ENCODE measurements at places on chromosomes 3 and 15. TPM values are rescaled to one million over a fixed set of nuclear protein-coding genes. Genes with fewer than 3 reads are reported as not detected.

DNA sequence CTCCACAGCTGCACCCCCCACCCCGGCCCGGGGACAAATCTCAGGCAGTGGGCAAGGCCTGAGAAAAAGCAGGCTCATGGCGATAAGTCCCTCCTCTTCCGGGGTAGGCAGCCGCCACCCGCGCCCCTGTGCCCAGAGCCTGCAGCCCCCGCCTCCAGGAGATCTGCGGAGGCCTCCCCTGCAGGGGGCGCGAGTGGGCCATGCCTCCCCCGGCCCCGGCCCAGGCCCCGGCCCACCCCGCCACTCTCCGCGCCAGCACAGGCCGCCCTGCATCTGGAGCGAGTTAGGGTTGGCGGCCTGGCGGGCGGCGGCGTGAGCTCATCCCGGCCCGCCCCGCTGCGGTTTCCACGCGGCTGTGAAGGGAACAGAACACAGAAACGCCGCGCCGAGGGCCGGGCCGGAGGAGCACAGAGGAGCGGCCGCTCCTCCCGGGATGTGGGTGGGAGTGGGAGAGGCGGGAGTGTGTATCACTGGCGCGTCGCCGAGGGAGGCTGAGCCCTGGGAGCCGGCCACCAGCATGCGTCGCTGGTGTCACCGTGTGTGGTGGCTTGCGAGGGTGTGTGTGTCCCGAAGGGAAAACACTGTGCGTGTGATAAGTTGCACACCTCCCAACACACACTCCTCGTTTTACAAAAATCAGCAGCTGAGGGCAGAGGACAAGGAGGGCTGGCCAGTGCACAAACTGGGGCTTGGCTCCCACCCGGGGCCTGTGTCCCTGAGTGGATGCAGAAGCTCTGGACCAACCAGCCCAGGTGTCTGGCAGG lies 17.2 kb downstream of the MYL3 start:
- no peaks in the 10 kb centered on the region for H3K36me3 ChIP-seq
- H3K4me3 ChIP-seq, result peak overlapping the region; percentile 36
- H3K27ac ChIP-seq, result peak overlapping the region; percentile 64

DNA sequence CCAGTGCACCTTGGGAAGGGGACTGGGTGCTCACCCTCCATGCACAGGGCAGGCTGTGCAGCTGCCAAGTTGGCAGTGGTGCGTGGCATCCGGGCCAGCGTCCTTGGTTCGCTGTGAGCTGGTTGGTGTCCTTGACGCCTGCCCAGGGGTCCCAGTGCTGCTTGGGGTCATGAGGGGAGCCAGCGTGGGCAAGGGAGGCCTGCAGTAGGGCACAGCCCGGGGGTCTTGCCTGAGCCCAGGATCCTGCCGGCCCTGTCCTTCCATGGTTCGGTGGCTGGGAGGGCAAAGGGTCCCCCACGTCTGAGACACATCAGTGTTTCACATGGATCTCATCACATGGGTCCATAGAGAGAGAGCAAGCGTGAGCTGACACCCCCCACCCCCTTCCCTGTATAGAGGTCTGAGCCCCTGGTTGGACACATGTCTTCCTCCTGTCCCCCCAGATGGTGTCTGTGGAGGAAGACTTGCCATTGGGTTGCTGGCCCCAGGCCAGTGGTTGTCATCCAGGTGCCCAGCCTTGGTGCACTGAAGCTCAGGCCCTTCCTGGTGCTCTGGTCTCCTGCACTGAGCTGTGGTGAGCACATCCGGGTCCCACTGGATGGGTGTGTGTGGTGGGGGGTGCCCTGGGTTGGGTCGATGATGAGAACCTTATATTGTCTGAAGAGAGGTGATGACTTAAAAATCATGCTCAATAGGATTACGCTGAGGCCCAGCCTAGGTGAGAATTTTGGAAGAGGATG lies 232.3 kb downstream of the SNRPN start:
- H3K4me3 ChIP-seq, result no peak overlapping the region
- H3K36me3 ChIP-seq, result no peaks in the 10 kb centered on the region
- H3K4me1 ChIP-seq, result no peaks in the 10 kb centered on the region
- no peak for DNase-seq
- no peak overlapping the region for H3K27ac ChIP-seq

GRCh38 chr3:8838765-8839423 lies 69.5 kb upstream of the OXTR start:
- H3K36me3 ChIP-seq, result no peaks in the 10 kb centered on the region
- no peak overlapping the region for H3K4me3 ChIP-seq
- no peak overlapping the region for H3K27ac ChIP-seq
- no peak for DNase-seq

GRCh38 chr3:24316887-24317383 lies 177.7 kb downstream of the THRB start:
- no peaks in the 10 kb centered on the region for H3K4me1 ChIP-seq
- no peak for DNase-seq
- no peaks in the 10 kb centered on the region for H3K36me3 ChIP-seq
- no peak overlapping the region for H3K27ac ChIP-seq

DNA sequence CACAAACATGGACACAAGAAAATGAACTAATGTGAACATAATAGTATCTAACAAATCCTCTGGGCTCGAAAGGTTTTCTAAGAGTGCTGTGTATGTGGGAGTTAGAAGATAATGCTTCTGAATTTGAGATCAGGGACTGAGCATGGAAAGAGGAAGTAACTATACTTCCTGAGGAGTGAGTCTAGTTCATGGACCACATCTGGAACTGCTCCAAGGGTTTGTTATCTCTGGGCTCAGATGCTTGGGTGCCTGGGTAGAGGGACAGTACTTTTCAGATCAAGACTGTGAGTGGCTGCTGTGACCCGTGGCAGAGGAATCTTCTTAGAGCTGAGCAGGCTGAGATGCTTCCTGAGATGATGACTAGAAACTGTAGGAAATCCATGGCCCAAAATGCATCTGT lies 28.5 kb downstream of the TBC1D23 start:
- H3K27me3 ChIP-seq, result no peaks in the 10 kb centered on the region
- no peaks in the 10 kb centered on the region for H3K4me1 ChIP-seq
- no peak overlapping the region for H3K4me3 ChIP-seq
- peaks cover 2% of the 10 kb centered on the region for H3K36me3 ChIP-seq

DNA sequence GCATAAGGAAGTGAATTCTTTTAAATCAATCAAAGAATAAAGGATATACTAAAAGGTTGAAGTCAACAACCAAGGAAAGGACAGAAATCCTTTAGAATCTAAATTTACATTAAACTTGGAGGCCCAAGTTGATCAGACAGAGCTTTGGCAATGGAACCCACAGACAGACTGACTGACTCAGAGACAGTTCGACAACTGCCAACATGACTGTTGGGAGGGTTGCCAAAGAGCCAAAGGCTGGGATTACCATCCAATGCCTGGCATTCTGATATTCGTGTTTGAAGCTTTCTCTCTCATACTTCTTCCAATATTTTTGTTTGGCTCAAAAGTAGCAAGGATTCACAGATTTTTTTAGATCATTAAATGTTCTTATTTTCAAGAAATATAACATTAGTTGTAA lies 406.1 kb downstream of the PLCL2 start:
- DNase-seq, result no peak
- H3K27ac ChIP-seq, result no peak overlapping the region
- H3K27me3 ChIP-seq, result no peaks in the 10 kb centered on the region

DNA sequence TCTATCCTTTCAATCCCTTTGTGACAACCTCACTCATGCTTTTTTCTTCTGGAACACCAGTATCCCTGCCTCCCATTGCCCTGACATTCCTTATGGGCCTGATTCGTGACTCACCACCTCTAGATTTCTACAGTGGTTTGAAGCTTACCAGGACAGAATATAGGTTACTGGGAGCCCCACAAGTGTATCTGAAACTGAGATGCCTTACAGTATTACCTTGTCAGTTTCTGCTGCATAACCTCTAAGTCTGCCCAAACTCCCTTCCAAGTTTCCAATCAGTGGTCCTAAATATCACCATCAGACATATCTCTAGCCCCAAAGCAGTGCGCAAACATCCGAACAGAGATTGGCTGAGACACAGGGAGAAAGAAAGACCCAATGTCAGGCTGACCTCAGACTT lies 5.6 kb downstream of the CPB1 start:
- no peaks in the 10 kb centered on the region for H3K27me3 ChIP-seq
- no peaks in the 10 kb centered on the region for H3K36me3 ChIP-seq
- no peak for DNase-seq
- H3K4me3 ChIP-seq, result no peak overlapping the region
- no peak overlapping the region for H3K27ac ChIP-seq

DNA sequence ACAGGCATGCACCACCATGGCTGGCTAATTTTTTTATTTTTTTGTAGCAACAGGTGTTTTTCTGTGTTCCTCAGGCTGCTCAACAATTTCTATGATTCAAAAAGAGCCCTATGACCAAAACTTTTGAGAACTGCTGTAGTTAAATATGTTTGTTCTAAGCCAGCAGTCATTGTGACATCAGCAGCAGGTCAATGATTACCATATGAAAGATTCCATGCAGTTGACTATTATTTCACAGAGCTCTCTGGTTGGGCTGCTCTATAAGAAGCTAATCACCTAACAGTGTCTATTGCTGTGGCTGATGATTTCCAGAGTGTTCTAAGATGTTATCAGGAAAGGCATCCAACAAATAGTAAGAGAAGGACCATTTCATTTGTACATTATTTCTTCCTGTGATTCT lies at the start of gene CCDC54:
Gene CCDC54 (plus strand): TSS at position 289 of the 400 bp plus-strand sequence. CDS start 149 bp downstream, outside the sequence.
- DNase-seq, result no peak

- DNase-seq, result no peak
- H3K27ac ChIP-seq, result no peak overlapping the region
- no peaks in the 10 kb centered on the region for H3K27me3 ChIP-seq
- peaks cover 3% of the 10 kb centered on the region for H3K4me1 ChIP-seq
Measured at GRCh38 chr15:98858610-98859023, 149.0 kb downstream of the PGPEP1L start.

DNA sequence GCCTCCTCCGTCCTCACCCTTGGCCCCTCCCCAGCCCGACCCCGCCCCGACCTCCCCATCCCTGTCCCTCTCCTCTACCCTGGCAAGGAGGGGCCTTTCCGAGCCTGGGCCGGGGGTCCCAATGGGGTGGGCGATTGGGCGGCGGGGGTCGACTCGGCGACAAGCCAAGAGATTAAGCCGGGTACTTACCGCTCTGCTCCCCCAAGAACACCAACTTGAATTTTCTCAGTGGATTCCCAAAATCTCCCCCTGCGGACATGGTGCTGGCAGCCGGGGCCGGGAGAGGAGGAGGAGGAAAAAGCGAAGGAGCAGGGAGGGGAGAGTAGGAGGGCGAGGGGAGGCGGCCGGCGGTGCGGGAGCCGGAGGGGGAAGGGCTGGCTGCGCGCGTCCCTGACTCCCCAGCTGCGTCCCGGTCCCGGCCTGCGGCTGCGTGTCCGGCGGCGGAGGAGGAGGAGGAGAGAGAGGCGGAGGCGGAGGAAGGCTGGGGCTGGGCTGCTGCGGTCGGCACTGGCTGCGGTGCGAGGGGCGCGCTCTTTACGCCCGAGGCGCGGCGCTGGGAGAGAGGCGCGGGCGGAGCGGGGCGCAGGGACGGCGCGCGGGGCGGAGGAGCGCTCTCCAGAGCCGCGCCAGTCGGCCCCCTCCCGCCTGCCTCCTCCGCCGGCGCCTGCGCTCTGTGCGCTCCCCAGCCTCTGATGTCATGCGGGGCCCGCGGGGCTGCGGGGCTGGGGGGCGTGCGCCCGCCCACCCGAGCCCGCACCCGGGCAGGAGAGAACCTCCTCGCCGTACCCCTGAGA lies at the start of gene RAB6B:
Gene RAB6B (minus strand): TSS at position 675 of the 794 bp plus-strand sequence. CDS start 416 bp downstream, at position 259.
- H3K27me3 ChIP-seq, result no peaks in the 10 kb centered on the region
- H3K4me1 ChIP-seq, result no peaks in the 10 kb centered on the region
- H3K36me3 ChIP-seq, result no peaks in the 10 kb centered on the region

DNA sequence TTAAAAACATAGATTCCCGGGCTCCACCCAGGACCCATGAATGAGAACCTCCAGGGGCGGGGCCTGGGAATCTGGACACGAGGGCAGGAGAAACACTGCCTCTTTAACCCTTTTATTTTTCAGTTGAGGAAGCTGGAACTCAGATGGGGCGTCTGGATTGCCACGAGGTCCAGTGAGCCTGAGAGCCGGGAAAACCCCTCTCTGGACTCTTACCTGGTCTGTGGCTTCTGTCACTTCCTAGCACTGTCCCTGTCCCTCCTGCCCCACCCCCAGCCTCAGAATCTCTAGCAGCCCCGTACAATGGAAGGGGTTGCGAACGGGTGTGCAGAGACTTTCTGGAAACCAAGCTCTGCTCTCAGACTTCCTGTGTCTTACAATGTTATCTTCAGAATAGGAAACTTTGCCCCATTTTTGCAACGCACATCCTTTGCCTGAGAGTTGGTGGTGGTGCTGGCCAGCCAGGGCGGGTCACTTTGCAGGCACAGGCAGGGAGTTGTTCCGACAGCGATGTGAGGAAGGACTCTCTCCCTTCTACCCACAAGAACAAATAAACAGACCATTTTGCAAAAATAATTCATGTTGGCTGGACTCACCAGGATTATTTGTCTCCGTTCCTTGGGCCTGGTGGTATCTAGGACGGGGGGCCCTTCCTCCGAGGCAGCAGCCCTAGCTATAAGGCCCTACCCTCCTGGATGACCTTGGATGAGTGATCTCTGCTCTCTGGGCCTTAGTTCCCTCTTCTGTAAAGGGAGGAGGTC lies 59.1 kb downstream of the SMAD6 start:
- H3K36me3 ChIP-seq, result no peaks in the 10 kb centered on the region
- peak; percentile 37 for DNase-seq
- peaks cover 54% of the 10 kb centered on the region for H3K4me1 ChIP-seq

- DNase-seq, result no peak
- no peak overlapping the region for H3K27ac ChIP-seq
- no peak overlapping the region for H3K4me3 ChIP-seq
- no peaks in the 10 kb centered on the region for H3K27me3 ChIP-seq
- no peaks in the 10 kb centered on the region for H3K4me1 ChIP-seq
Measured at GRCh38 chr3:188497021-188497420, 343.1 kb downstream of the LPP start.

- H3K4me3 ChIP-seq, result no peak overlapping the region
- H3K36me3 ChIP-seq, result no peaks in the 10 kb centered on the region
- H3K27me3 ChIP-seq, result no peaks in the 10 kb centered on the region
- no peak for DNase-seq
- H3K4me1 ChIP-seq, result no peaks in the 10 kb centered on the region
Measured at GRCh38 chr15:58702233-58702632, 47.3 kb downstream of the ADAM10 start.

DNA sequence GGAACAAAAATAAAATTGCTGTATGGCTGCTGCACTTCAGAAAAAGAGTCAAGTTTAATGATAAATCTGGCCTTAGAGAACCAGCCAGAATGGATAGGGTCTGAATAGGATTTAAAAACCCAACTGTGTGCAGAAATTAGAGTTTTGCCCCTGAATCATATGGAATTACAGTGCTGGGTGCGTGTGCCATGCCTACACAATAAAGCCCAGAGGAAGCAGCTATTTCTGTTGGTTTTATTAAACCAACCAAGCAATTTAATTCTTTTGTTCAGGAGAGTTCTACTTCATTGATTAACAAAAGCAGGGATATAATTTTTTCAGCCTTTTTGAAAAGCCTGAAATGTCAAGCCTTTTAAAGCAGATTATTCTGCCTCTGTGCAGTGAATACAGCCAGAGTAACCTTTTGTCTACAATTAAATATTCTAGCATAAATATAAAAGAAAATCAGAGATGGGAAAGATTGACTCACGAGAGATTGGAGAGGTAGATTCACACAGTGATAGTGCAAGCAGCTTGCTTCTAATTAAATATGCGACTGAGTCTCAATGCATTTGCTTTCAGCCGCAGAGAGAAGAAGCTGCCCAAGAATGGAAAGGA lies 66.7 kb upstream of the DNAJC19 start:
- H3K27me3 ChIP-seq, result no peaks in the 10 kb centered on the region
- no peaks in the 10 kb centered on the region for H3K36me3 ChIP-seq
- no peak overlapping the region for H3K4me3 ChIP-seq
- H3K27ac ChIP-seq, result no peak overlapping the region
- no peak for DNase-seq

Gene ITGA11
- 11.1 TPM for total RNA-seq

Gene PODXL2
- 7.4 TPM for total RNA-seq

Gene SNUPN
- total RNA-seq, result 24.1 TPM

Gene OXTR
- total RNA-seq, result 1.2 TPM

Gene REC114
- not detected for total RNA-seq

Gene SMAD6
- total RNA-seq, result 23.0 TPM

Gene CAV3
- not detected for total RNA-seq

Data from kidney (tissue), 22 donors.